Muscle of leg (tissue), 16 donors: ENCODE measurements at places on chromosomes 1 and 21. TPM values are rescaled to one million over a fixed set of nuclear protein-coding genes. Genes with fewer than 3 reads are reported as not detected.

- DNase-seq, result no peak
- H3K27me3 ChIP-seq, result no peaks in the 10 kb centered on the region
- peaks cover 4% of the 10 kb centered on the region for H3K4me1 ChIP-seq
- no peaks in the 10 kb centered on the region for H3K36me3 ChIP-seq
These were observed 167.5 kb downstream of the ATG4C start for GRCh38 chr1:62951428-62951827.

DNA sequence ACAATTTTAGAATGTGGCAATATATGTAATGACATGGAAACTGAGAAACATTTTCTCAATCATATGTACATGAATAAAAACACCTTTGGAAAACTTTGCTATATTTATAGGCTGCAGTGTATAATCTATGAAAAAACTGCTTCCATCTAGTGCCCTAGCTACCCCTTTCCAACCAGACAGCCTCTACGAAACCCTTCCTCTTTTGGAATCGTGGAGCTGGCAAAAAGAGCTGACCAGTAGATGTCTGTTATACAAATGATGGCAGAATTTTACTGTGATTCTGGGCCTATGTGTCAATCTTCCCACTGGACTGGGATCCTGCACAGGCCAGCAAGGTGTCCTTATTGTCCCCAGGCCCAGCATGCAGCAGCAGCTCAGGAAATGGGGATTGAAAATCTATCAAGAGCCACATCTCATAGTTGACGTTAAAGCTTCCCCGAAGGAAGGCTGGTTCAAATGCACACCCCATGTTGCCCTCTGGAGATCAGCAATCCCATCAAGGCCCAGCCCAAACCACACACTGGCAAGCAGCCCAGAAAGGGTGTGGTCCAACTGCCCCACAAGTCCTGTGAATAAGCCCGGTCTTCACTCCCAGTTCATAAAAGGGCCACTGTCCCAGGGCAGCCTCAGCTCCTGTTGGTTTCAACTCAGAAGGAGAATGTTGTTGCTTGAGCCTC, 8.8 kb upstream of the FAM20B start:
- DNase-seq, result peak; percentile 88
- H3K27ac ChIP-seq, result peak overlapping the region; percentile 76

DNA sequence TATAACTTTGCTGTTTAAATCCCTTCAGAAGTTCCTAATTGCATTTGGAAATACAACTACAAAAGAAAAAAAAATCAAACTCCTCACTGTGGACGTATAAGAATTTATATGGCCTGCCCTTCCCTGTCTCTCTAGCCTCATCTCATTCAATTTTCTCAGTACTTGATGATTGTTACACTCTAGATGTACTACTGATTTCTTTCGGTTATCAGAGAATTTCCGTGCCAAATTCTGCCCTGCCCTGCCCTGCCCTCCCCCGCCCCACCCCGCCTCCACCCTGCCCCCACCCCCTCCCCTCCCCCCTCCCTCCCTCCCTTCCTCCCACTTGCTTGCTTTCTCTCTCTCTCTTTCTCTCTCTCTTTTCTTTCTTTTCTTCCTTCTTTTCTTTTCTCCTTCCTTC, 71.7 kb upstream of the MPC2 start:
- no peaks in the 10 kb centered on the region for H3K4me1 ChIP-seq
- no peaks in the 10 kb centered on the region for H3K27me3 ChIP-seq
- no peak overlapping the region for H3K4me3 ChIP-seq
- no peak overlapping the region for H3K27ac ChIP-seq

GRCh38 chr1:98368995-98369394, 292.5 kb upstream of the SNX7 start:
- no peaks in the 10 kb centered on the region for H3K4me1 ChIP-seq
- no peaks in the 10 kb centered on the region for H3K27me3 ChIP-seq
- H3K4me3 ChIP-seq, result no peak overlapping the region
- H3K36me3 ChIP-seq, result no peaks in the 10 kb centered on the region
- DNase-seq, result no peak
- H3K27ac ChIP-seq, result no peak overlapping the region

GRCh38 chr21:37358397-37358796, 8.2 kb upstream of the DYRK1A start:
- peak; percentile 59 for DNase-seq
- peaks cover 9% of the 10 kb centered on the region for H3K4me1 ChIP-seq
- no peaks in the 10 kb centered on the region for H3K27me3 ChIP-seq
- no peak overlapping the region for H3K4me3 ChIP-seq

GRCh38 chr1:176096015-176096414, 111.1 kb downstream of the COP1 start:
- H3K4me3 ChIP-seq, result no peak overlapping the region
- no peaks in the 10 kb centered on the region for H3K4me1 ChIP-seq
- no peaks in the 10 kb centered on the region for H3K27me3 ChIP-seq
- H3K36me3 ChIP-seq, result peaks cover 15% of the 10 kb centered on the region

- H3K4me1 ChIP-seq, result peaks cover 12% of the 10 kb centered on the region
- H3K4me3 ChIP-seq, result no peak overlapping the region
- no peak for DNase-seq
- H3K27me3 ChIP-seq, result no peaks in the 10 kb centered on the region
- peaks cover 15% of the 10 kb centered on the region for H3K36me3 ChIP-seq
These were observed 246.4 kb downstream of the PBX1 start for GRCh38 chr1:164805399-164805798.

DNA sequence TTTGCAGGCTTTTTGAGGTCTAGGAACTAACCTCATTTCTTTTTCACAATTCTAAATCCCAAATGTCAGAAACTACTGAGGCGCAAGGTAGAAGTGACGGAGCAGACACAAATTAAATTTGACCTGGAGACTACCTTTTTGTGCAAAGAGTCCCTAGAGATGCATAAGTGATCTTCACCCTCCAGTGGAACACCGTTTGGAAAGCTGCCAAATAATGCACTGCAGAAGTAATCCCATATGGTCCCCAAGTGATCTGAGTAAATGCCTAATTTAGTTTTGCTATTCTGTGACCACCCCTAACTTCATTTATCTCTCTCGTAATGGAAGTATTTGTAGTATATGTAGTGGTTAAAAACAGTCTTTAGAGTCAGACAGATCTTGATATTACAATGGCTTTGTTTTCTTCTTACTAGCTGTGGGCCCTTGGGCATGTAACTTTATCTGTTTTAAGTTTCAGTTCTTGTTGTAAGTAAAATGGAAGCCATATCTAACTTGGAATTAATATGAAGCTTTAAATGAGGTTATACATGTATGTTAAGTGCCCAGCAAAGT, 70.4 kb upstream of the IPO9 start:
- H3K4me1 ChIP-seq, result peaks cover 3% of the 10 kb centered on the region
- H3K27ac ChIP-seq, result no peak overlapping the region
- no peaks in the 10 kb centered on the region for H3K36me3 ChIP-seq
- H3K27me3 ChIP-seq, result no peaks in the 10 kb centered on the region
- no peak for DNase-seq

DNA sequence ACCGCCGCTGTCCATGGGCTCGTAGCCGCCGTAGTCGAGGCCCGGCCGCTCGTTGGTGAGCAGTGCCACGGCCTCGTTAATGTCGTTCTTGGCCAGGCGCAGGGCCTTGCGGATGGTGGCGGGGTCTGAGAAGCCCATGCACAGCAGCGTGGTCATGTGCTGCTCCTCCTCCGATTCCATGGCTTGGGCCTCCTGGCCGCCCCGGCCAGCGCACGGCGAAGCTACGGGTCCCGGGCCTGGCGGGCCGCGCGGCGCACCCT, 300 bp downstream of the USP24 start:
- DNase-seq, result peak; percentile 68
- H3K36me3 ChIP-seq, result peaks cover 4% of the 10 kb centered on the region
- H3K27me3 ChIP-seq, result no peaks in the 10 kb centered on the region
- peak overlapping the region; percentile 81 for H3K27ac ChIP-seq
- peaks cover 19% of the 10 kb centered on the region for H3K4me1 ChIP-seq

- no peak overlapping the region for H3K4me3 ChIP-seq
- no peaks in the 10 kb centered on the region for H3K4me1 ChIP-seq
- no peak overlapping the region for H3K27ac ChIP-seq
- peaks cover 2% of the 10 kb centered on the region for H3K27me3 ChIP-seq
These were observed 75.7 kb upstream of the SPATA6 start for GRCh38 chr1:48547561-48548220.

- H3K4me3 ChIP-seq, result peak overlapping the region; percentile 80
- peak; percentile 25 for DNase-seq
- H3K27me3 ChIP-seq, result no peaks in the 10 kb centered on the region
- H3K27ac ChIP-seq, result peak overlapping the region; percentile 98
- H3K36me3 ChIP-seq, result peaks cover 13% of the 10 kb centered on the region
These were observed 643 bp downstream of the CFAP298 start for GRCh38 chr21:32611471-32611997.

- DNase-seq, result no peak
- H3K36me3 ChIP-seq, result no peaks in the 10 kb centered on the region
- no peak overlapping the region for H3K4me3 ChIP-seq
- H3K27me3 ChIP-seq, result no peaks in the 10 kb centered on the region
- no peaks in the 10 kb centered on the region for H3K4me1 ChIP-seq
- H3K27ac ChIP-seq, result no peak overlapping the region
These were observed 780.6 kb downstream of the BRINP3 start for GRCh38 chr1:189697113-189697512.

DNA sequence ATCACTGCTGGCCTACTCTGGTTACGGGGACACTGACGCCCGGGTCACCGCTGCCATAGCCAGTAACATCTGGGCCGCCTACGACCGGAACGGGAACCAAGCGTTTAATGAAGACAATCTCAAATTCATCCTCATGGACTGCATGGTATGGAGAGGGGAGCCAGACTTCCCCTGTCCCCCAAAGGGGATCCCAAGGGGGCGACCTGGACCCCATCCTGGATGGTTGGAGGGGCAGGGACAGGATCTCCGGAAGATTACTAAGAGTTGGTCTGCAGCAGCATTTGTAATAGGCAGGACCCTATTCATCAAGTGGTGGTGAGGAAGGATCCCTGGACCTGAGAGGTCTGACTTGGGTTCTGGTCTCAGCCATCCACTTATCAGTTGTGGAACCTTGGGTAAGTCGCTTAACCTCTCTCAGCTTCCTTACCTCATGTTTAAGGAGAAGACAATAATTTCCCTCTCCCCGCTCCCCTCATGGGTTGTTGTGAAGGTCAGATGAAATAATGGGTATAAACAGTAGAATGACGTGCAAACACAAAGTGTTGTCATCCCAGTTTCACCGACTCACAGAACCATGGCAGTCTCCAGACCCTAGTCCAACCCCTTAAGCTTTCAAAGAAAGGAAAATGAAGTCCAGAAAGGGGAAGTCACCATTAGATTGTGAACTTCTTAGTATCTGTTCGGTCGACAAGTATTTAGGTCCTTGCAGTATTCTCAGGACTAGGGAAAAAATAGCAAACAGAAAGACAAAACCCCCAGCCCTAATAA, 883 bp downstream of the LAMTOR2 start:
- peaks cover 30% of the 10 kb centered on the region for H3K36me3 ChIP-seq
- no peaks in the 10 kb centered on the region for H3K27me3 ChIP-seq
- peaks cover 31% of the 10 kb centered on the region for H3K4me1 ChIP-seq

GRCh38 chr21:44006017-44006619, 6.0 kb upstream of the TRAPPC10 start:
- peaks cover 2% of the 10 kb centered on the region for H3K27me3 ChIP-seq
- H3K4me1 ChIP-seq, result peaks cover 1% of the 10 kb centered on the region
- H3K4me3 ChIP-seq, result no peak overlapping the region

- DNase-seq, result no peak
- H3K27me3 ChIP-seq, result no peaks in the 10 kb centered on the region
- no peak overlapping the region for H3K4me3 ChIP-seq
These were observed 61.4 kb upstream of the CD53 start for GRCh38 chr1:110811529-110811928.

- DNase-seq, result peak; percentile 93
- H3K4me3 ChIP-seq, result no peak overlapping the region
- no peaks in the 10 kb centered on the region for H3K36me3 ChIP-seq
- peaks cover 68% of the 10 kb centered on the region for H3K4me1 ChIP-seq
- H3K27ac ChIP-seq, result peak overlapping the region; percentile 77
- no peaks in the 10 kb centered on the region for H3K27me3 ChIP-seq
These were observed 28.5 kb upstream of the ECE1 start for GRCh38 chr1:21318714-21319159.

Gene NTMT2
- 1.8 TPM for total RNA-seq

Gene H3-3A
- 351 TPM for total RNA-seq

Gene TCHH
- total RNA-seq, result under 0.01 TPM

Gene FHL3
- 81.6 TPM for total RNA-seq

Gene SPRR4
- total RNA-seq, result not detected

Gene FCER1G
- total RNA-seq, result 6.9 TPM

Gene NHLH1
- total RNA-seq, result 0.04 TPM

Gene TRIM46
- total RNA-seq, result 0.22 TPM

Gene OSBPL9
- total RNA-seq, result 63.8 TPM

Gene FAM72C
- 0.31 TPM for total RNA-seq

Gene BRINP2
- total RNA-seq, result 0.66 TPM
